COLO829 (cell line): ENCODE measurements at places on chromosomes 7 and 10.

DNA sequence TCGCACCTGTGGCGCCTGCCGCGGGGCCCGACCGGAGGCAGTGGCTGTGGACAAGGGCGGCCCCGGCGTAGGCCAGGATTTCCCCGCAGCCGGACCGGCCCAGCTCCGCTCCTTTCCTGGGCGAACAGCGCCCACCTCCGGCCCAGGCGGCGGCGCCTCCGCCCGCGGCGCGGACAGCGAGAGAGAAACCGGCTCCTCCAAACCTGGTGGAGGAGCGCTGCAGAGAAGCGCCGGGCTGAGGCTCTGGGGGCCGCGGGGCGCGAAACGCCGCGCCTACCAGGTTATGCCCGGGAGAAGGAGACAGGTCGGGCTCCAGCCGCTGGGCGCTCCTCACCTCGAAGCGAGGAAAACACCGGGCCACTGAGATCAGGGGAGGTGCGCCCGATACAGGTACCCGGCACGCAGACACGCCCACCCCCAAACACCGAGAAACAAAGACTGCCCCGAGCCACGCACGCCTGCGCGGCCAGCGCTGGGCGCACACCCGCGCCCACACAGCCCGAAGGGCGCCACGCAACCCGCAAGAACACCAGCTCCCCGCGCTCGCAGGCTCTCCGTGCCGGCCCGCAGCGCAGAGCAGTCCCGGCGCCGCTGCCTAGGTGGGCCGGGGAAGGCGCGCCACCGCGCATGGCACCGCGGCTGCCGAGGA lies 3.3 kb downstream of the GRID1 start:
- no peak for DNase-seq

DNA sequence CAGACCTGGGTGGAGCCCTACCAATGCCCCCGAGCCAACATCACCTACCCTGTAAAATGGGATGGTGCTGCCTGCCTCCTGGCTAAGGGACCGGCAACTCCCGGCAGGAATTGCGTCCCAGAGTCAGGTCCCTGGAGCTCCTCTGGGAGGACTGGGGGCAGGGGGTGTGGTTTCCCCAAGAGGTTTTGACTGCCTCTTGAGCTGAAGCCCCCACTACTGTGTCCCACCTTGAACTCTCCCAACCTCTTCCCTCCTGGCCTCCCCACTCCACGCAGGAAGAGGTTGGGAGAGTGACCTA lies 1.3 kb downstream of the SH2B2 start:
- no peak for DNase-seq

GRCh38 chr7:101386558-101387231 lies 24.0 kb downstream of the COL26A1 start:
- no peak for DNase-seq

- no peak for DNase-seq
Observed at GRCh38 chr10:25101461-25102146, 73.2 kb upstream of the GPR158 start.

- no peak for DNase-seq
Observed at GRCh38 chr10:127524229-127524628, 24.9 kb upstream of the NPS start.

DNA sequence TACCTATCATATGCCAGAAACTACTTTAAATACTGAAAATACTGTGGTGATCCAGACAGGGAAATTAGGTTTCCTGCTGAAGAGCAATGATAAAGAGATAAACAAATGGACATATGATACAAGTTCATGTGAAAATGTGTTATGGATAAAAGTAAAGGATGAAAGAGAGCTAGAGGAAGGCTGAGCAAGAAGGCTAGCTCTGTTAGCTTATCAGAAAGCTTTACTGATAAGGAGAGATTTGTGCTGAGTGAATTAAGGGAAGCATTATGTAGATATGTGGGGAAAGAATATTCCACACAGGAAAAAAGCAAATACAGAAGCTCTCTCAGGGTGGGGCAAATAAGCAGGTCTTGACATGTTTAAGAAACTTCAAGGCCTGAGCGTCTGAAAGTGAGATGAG lies 308.4 kb downstream of the HDAC9 start:
- DNase-seq, result no peak

GRCh38 chr10:92567952-92568600 lies 5.8 kb downstream of the IDE start:
- DNase-seq, result no peak

GRCh38 chr7:45971171-45971570 lies 50.1 kb upstream of the IGFBP3 start:
- DNase-seq, result no peak
